Fibroblast of skin of right biceps (primary cell): ENCODE measurements at places on chromosomes 7 and 10.
A peak's percentile ranks its signal among the peaks of the same experiment; 100 is the strongest.

DNA sequence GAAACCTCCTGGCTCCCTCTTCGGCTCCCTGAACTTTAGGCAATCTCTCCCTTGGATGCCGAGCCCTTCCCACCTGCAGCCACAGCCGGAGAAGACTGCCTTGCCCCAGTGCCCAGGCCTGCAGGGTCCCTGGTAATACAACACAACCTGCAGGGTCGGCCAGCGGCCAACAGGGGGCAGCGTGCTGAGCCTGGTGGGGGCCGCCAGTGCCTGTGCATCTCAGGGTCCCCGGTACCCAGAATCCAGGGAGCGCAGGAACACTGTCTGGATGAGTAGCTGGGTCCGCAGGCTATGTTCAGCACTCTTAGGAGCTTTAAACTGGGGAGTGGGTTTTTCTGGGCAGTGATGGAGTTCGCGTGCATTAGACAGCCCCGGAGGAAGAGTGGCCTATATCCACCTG, 17.5 kb upstream of the C10orf71 start:
- DNase-seq, result no peak

- DNase-seq, result no peak
Measured at GRCh38 chr10:132196178-132197113, 9.7 kb downstream of the DPYSL4 start.

GRCh38 chr7:127380479-127380878, 12.0 kb downstream of the ZNF800 start:
- DNase-seq, result no peak

DNA sequence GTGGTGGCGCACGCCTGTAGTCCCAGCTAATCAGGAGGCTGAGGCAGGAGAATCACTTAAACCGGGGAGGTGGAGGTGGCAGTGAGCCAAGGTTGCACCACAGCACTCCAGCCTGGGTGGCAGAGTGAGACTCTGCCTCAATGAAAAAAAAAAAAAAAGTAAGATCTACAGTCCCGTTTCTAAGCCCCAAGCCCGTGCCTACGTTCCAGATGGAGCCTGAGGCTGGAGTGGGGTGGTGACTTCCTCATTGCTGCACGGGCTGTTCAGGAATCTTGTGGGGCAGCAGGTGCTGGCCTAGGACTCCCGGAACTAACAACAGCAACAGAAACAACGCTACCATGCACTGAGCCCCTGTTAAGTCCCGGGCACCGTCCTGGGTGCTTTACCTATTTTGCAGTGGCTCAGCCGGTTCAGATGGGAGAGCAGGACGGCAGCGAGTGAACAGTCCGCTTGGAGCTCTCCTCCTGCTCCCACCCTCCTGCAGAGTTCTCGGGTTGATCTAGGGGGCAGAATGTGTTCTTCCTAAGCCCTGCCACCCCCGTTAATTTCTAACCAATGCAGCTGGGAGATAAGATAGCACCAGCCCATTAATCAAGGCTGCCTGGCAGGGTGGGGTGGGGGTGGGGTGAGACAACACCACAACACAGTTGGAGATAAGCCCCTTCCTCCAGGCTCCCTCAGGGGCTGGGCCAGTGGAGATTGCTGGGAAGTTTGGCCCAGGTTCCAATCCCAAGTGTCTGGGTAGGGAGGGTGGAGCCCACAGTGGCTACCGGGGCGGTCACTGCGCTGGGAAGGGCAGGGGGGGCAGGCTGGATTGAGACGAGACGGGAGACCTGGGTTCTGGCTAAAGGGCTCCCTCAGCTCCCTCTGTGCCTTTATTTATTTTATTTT, 17.0 kb upstream of the SFRP5 start:
- DNase-seq, result no peak

DNA sequence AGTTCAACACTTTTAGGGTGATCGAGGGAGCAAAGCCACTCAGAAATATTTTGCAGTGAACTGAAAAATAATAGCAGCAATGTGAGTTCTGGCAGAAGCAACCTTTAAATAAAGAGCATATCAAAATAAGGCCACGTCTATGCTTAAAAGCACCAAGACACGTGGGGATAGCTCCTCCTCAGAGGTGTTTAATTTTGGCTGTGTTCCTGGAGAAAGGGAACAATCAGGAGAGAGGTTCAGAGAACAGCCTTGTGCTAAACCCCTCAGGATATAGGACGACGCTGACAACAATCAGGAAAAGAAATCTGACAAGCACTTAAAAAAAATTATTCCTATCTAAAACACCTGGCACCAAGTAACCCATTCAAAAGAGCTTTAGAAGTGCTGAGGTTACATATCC, 471.9 kb upstream of the CELF2 start:
- DNase-seq, result no peak

DNA sequence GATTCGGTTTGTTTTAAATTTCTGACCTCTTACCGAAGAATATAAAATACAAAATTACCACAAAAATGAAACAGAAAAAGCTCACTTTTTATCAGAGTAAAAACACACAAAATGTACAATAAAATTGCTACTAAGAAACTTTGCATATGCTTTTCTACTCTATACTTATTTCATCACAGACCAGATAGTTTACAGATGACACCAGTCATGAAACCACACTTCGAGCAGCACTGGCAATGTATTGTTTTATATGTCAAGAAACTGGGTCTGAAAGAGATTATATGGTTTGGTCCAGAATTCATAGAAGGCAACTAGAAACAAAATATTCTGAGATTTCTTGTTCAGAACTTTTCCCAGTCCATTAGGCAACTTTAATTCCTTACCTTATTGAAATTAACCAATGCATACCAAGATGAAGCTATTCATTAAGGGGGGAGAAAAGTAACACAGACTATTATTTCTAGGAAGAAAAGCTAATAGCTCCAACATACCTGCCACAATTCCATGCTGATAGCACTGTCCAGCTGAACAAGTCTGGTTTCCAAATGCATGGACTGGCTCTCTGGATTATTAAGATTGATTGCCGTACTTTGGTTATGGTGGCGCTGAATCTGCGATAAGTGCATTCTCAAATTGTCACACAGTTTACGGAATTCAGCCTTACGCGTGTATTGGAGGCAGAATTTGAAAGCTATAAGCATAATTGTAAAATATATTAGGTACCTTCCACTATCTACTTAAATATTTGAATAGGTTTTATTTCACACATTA, 10.0 kb downstream of the EIF3A start:
- no peak for DNase-seq

- no peak for DNase-seq
Measured at GRCh38 chr10:99008054-99008453, 227.6 kb downstream of the HPSE2 start.

GRCh38 chr10:58302254-58302653, 32.6 kb upstream of the UBE2D1 start:
- DNase-seq, result no peak

DNA sequence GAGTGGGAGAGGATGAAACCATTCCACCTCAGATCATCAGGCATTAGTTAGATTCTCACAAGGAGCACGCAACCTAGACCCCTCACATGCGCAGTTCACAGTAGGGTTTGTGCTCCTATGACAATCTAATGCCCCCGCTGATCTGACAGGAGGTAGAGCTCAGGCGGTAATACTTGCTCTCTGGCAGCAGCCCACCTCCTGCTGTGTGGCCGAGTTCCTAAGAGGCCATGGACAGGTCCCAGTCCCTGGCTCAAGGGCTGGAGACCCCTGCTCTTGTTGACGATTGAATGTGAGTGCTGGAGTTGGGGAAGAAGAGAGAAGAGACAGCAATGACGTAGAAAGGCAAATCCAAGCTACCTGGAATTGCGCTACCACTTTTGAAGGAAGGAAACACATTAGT, 267.2 kb downstream of the TFEC start:
- DNase-seq, result no peak

DNA sequence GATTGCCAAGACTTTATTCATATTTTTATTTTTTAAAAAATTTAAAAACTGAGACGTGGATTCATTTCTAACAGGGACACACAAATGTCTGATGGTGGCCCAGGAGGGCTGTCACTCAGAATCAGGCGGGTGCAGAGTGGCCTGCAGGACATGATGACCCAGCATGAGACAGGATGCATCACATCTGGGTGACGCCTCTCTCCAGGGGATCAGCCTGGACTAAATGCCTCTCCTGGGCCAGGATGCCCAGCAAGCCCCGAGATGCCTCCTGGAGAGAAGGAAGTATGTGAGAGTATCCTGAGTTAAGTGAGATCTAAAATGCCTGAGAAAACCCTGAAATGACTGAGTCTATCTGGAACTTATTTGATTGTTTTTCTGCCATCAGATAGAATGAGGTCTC, 16.9 kb upstream of the MTURN start:
- DNase-seq, result no peak

DNA sequence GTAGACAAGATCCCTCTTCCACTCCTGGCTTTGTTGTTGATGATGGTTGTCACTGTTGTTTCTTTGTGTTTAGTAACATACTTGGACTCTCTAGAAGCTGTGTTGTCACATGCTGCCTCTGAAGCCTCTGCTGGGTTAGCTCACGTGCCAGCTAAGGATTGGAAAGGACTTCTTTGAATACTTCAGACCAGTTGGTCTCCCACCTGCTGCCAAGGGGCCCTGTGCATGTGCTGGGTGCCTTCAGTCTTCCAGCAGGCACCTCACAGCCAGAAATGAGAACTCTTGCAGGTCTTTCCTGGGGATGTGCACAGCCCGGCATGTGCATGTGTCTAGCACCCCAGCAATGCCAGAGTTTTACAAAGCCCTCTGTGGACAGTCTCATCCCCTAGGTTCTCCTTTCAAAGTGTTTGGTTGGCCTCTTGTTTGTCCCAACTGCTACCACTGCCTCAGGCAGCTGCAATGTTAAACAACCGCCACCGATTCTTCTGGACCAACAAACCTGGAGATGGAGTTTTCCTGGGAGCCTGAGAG, 21.7 kb upstream of the NCAPG2 start:
- no peak for DNase-seq

DNA sequence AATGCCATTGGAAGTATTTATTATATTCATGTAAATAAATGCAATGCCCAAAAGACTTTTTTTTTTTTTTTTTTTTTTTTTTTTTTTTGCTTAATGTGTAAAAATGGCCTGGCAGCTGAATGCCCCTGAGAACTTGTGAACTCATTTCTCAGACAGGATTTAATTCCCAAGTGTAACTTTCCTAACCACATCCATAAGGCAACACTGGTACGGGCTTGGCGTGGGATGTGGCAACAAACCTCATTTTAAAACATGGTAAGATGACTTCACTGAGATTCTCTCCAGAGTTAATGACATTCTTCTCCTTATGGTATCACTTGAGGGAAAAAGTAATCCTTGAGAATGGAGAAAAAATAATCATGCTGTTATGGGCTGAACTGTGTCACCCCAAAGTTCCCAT, 150.4 kb downstream of the DGKI start:
- peak; percentile 40 for DNase-seq

GRCh38 chr7:12111422-12112405, 99.4 kb upstream of the TMEM106B start:
- DNase-seq, result peak; percentile 34

DNA sequence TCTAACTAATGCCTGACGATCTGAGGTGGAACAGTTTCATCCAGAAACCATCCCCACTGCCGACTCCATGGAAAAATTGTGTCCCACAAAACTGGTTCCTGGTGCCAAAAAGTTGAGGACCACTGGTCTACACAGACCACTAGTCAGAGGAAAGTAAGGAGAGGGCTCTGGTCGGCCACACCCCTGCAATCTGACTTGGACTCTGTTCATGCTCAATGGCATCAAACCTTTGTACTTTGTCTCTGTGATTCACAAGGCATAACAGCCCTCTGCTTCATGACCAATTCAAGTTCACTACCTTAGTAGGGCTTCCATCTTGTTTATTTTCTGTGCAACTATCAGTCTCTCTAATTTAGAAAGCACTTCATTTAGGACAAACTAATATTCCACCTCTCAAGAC, 1.8 kb downstream of the TUBAL3 start:
- no peak for DNase-seq

DNA sequence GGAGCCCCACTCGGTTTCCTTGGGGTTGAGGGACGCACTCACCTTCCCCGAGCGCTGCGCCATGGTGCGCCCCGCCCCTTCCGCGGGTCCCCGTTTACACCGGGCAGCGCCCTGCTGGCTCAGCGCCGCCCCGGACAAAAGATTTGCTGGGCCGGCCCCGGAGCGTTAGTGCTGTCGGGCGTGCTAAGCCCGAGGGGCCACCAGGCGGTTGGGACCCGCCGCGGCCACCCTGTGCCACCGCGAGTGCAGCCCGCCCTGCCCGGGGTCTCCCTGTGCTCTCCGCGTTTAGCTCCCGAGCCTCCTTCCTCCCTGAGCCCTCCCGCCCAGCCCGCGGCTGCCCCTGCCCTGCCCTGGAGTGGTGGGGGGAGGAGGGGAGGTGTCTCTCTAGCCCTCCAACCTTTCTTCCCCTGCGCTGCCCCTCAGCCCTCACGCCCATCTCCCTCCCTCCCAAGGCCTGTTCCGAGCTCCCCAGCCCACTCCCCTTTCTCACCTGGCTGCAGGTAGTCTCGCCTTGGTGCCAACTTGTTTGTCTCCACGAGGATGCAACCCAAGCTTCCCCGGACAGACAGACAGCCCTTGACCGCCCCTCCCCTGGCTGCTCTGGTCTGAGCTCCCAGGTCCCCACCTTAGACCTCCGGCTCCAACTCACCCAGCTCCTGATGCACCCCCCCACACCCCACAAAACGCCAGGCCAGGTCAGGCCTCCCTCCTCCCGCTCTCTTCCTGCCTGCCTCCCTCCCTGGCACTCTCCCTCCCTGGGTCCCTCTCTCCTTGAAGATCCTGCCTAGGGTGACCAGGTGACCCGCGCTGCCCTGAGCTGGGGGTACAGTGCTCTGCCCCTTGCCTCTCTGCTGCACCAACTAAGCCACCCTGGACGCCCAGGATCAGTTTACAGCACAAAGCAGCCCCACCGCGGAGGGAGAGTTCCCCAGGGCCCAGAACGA, at the start of gene CRYGN:
Gene CRYGN, minus strand, starts transcription at position 287 of the 944 bp plus-strand sequence. Its CDS starts 224 bp downstream, at position 63.
- no peak for DNase-seq

GRCh38 chr10:20768843-20769242, 128.3 kb downstream of the NEBL start:
- DNase-seq, result peak; percentile 16

DNA sequence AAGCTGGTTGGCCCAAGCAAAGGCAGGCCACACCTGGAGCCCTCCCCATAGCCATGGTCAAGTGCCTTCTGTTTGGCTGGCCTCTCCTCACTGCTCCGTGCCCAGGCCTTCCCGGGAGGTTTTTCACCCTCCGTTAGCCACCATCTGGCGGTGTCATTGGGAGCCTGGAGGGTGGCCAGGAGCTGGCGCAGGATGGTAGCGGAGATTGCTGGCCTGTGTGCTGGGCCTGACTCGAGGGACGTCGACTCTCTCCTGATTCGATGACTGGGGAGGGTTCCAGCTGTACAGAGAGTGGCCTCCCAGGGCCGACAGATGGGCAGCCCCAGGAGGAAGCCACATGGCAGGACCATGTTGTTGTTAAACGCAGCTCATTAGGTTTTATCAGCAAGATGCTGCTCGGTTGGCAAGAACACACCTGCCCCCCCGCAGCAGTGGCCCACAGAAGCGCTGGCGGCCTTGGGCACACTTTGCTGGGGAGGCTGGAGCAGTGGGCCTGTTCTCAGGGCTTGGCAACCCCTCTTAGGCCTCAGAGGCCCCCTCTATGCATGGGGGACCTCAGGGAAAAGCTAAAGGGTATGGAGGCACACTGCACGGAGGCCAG, 64.0 kb upstream of the CACUL1 start:
- DNase-seq, result no peak

DNA sequence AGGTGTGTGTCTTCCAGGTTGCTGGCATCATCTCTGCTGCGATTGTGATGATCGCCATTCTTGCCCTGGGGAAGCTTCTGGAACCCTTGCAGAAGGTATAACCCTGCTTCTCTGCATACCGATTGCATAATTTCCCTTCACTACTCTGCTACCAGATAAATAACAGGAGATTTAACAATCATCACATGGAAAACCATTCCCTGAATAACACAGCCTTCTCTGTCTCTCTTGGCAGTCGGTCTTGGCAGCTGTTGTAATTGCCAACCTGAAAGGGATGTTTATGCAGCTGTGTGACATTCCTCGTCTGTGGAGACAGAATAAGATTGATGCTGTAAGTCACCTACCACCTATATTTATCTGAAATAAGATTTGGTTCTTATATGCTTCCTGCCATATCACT, 33.8 kb downstream of the SLC26A4 start:
- DNase-seq, result peak; percentile 35
